ENCODE measurements at places on chromosomes 5 and 9.

- no peak for DNase-seq
Measured at GRCh38 chr9:114276908-114277821, 45.7 kb upstream of the ORM1 start.

DNA sequence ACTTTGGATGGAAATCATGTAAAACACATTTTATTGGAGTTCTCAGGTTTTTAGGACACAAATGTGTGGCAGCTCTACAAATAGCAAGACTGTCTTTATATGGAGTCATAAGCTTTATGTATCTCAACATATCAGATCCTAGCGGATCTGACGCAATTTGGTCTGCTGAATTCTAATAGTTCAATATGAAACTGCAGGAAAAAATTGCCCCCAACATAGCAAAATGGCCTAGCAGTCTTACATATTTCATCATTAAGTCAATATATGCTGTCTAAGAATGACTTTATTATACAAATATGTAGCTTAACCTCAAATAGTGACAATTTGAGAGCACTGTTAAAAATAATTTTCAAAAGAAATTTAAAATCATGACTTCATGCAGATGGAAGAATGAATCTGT is 244.3 kb downstream of the TAF11L14 start:
- DNase-seq = no peak

DNA sequence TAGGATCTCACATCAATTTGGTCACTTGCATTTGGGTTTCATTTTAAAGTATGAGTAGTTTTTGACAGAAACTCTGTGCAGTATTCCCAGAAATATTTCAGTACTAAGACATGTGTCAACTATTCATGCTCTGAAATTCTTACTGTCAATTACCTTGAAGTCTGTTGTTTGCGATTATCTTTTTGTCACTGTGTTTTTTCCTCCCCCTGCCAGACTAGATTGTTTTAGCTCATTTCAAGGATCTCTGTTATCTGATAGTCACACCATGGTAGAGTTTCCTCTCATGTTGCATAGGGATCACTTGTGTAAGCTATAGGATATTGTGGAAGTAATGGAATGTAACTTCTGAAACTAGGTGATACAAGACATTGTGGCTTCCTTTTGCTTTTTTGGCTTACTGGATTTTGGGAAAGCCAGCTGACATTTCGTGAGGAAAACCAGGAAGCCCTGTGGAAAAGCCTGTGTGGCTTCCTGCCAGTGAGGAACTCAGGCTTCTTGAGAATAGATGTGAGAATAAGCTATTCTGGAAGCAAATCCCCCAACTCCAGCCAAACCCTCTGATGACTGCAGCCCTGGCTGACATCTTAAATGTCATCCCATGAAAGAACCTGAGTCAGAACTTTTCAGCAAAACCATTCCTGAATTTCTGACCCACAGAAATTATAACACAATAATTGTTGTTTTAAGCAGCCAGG is 122.2 kb downstream of the FGF10 start:
- DNase-seq = no peak

DNA sequence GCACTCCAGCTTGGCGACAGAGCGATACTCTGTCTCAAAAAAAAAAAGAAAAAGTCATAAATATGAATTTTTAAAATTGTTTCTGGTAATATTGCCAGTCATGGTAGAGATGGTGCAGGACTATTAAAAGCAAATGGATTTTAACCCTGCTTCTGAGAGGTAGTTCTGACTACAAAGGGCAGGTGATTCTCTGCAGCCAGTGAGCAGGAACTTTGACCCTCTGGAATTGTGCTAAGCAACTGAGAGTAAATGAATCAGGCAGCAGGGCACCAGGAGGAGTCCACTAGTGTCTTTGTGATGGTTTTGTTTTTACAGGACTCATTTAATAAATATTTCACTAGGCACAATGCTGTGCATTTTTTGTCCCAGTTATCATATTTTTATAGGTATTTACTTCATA is 781.2 kb downstream of the TLE4 start:
- no peak for DNase-seq

- no peak for DNase-seq
Measured at GRCh38 chr9:120252248-120252647, 327.7 kb downstream of the CDK5RAP2 start.

- DNase-seq = no peak
Measured at GRCh38 chr5:1746371-1747078, 53.1 kb downstream of the MRPL36 start.

DNA sequence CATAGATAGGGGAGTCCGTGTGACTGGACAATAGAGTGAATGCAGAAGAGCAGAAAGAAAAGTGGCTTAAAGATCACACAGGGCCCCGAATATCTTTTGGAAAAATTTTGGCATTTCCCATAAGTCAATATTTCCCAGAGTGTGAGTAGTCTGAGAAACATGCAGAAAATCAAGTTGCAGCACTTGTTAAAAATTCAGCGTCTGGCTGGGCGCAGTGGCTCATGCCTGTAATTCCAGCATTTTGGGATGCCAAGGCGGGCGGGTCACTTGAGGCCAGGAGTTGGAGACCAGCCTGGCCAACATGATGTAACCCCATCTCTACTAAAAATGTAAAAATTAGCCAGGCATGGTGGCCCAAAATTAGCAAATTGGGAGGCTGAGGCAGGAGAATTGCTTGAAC is 227.0 kb downstream of the DRD1 start:
- DNase-seq = no peak

DNA sequence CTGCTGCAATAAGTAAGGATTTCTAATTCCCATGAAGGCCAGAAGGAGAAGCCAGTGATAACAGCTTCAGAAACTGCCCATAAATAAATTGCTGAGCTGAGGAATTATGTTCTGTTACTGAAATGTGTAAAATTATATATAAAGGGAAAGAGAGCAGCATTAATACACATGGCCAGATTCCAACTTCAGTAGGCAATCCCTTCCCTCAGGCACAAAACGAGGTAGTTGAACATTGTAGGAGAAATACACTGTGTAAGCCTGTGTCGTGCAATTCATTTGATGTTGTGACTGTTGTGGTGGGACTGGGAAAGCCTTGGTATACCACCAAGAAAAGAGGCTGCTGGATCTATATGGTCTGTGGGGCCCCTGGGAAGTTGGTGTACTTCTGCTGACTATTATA is 192.9 kb downstream of the WDR70 start:
- DNase-seq = no peak

DNA sequence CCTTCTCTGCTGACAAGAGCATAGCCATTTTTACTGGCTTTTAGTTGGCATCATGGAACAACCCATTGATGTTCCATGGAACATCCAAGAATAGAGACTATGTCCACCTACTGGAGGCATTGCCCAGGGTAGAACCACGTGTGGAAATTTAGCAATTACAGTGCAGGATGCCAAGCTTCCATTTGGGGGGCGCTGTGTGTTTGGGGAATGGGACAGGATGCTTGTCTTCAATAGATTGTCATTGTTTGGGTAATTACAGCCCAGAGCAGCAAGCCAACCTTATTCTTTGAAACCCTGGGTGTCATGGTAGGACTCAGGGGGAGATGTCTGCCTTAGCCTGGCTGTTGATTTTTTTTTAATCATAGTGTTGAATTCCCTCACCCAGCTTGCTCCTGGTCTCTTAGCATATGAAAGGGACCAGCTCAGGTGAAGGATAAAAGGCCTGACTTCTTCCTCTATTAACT is 171.1 kb downstream of the DOCK2 start:
- no peak for DNase-seq

DNA sequence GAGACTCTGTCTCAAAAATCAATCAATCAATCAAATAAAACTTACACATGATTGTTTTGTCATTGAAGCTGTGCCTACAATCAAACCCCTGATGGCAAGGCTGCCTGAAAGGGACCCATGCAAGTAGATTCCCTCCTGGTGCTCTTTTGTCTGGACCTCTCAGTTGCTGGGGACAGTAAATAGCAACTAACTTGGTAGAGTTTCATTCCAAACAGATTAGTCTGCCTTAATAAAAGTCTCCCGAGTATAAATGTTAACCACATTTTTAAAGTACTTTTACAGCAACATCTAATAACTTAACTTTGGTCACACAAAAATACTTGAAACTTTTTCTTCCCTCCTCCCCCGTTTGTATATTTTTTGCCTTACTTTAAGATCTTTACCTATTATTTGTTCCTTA is 105.5 kb downstream of the FEM1C start:
- DNase-seq = no peak

DNA sequence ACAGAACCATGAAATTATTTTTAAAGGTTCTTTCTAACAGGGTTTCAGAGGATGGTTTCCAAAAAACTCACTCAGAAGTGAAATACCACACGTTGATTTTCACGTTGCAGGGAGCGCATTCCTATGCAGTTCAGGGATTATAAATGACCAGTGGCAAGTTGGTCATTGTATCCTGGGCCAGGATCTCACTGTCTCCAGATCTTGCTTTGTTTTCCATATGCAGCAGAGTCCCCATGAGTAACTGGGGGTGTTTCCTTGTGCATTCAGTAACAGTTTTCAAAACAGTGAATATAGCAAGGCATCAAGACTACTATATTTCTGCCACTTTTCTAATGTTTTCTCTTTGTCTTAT is 1064.9 kb upstream of the DMAC1 start:
- no peak for DNase-seq

- DNase-seq = no peak
Measured at GRCh38 chr9:30732060-30732459, 1652.4 kb upstream of the ACO1 start.

All from activated CD8-positive, alpha-beta T cell treated with anti-CD3 and anti-CD28 coated beads for 36 hours (primary cell).